HEK293T (cell line): ENCODE measurements at places on chromosomes 4 and X.

- DNase-seq = no peak
Measured at GRCh38 chrX:117752745-117753144, 363.9 kb downstream of the KLHL13 start.

GRCh38 chrX:41236629-41237028, 97.3 kb upstream of the DDX3X start:
- DNase-seq = no peak

GRCh38 chr4:179634862-179635261, 2192.6 kb upstream of the AGA start:
- DNase-seq = no peak

DNA sequence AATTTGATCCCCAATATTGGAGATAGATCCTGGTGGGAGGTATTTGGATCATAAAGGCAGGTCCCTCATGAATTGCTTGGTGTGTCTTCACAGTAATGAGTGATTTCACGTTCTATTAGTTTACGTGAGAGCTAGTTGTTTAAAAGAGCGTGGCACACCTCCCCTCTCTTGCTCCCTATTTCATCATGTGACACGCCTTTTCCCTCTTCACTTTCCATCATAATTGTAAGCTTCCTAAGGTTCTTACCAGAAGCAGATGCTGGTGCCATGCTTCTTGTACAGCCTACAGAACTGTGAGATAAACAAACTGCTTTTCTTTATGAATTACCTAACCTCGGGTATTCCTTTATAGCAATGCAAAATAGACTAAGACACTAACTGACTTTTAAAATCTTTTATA, 34.0 kb upstream of the FMR1 start:
- DNase-seq = no peak

DNA sequence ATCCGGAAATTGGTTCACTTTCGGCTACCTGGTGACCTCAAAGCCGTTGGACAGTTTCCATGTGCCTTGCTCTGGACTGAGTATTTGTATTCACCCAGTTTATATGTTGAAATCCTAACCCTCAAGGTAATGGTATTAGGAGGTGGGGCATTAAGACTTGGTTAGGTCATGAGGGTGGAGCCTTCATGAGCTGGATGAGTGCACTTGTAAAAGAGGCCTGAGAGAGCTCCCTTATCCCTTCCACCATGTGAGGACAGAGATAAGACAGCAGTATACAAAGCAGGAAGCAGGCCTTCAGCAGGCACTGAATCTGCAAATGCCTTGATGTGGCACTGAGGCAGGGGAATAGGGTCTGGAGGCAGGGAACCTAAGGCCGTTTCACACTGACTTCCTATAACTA, 5.3 kb upstream of the OPHN1 start:
- DNase-seq = no peak

GRCh38 chr4:124745985-124746801, 33.7 kb upstream of the ANKRD50 start:
- no peak for DNase-seq

DNA sequence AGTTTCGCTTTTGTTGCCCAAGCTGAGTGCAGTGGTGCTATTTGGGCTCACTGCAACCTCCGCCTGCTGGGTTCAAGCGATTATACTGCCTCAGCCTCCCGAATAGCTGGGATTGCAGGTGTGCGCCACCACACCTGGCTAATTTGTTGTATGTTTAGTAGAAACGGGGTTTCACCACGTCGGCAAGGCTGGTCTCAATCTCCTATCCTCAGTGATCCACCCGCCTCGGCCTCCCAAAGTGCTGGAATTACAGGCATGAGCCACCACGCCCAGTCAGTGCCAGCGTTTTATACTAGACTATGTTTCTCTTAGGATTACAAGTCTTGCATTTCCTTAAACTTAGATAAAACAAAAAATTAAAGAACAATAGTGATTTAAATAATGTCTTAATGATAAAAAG, 13.0 kb downstream of the KLF3 start:
- DNase-seq = no peak

- DNase-seq = no peak
Measured at GRCh38 chr4:113446019-113446418, 315.5 kb downstream of the CAMK2D start.

DNA sequence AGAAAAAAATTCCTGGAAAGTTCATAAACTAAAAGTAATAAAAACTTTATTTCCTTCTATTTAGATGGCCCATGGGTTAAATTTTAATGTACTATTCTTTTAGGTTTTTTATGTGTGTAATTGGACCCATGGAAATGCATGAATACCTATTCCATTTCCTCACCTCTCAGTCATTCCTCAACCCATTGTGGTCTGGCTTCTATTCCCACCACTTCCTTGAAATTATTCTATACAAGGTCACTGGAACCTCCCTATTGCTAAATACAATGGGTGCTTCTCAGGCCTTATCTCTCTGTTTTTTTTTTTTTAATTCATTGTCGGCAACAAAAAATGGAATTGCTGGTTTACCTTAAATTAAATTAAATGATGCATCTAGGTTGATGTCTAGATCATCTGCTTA, 17.2 kb downstream of the SLC39A8 start:
- DNase-seq = no peak

DNA sequence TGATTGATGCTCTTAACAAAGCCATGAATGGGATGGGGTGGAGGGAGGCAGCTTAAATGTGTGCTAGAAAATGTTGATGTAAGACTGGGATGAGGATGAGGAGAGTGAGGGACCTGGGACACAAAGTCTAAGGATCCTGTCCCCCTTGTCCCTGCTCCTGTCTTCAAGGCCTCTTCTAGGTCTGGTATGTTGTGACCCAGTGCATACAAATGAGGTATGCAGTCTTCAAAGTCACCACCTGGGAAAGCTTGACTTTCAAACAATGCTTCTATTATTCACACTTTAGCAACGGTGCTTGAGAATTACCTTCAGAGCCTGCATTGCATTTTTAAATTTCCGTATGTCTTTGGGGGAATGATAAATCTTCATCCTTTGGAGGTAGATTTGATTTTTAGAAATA, 88.4 kb upstream of the SLC34A2 start:
- DNase-seq = no peak
